Osteocyte (in vitro differentiated cells): ENCODE measurements at places on chromosomes 4 and X. TPM values are rescaled to one million over a fixed set of nuclear protein-coding genes. Genes with fewer than 3 reads are reported as not detected.
A peak's percentile ranks its signal among the peaks of the same experiment; 100 is the strongest.

GRCh38 chr4:85823295-85823694, 348.3 kb downstream of the ARHGAP24 start:
- H3K27me3 ChIP-seq, result no peaks in the 10 kb centered on the region
- no peak overlapping the region for H3K4me3 ChIP-seq
- H3K4me1 ChIP-seq, result peaks cover 64% of the 10 kb centered on the region
- H3K36me3 ChIP-seq, result peaks cover 5% of the 10 kb centered on the region
- H3K27ac ChIP-seq, result peak overlapping the region; percentile 95
- DNase-seq, result no peak

- no peak overlapping the region for H3K4me3 ChIP-seq
- H3K27me3 ChIP-seq, result no peaks in the 10 kb centered on the region
- DNase-seq, result no peak
- H3K27ac ChIP-seq, result no peak overlapping the region
- H3K36me3 ChIP-seq, result no peaks in the 10 kb centered on the region
Observed at GRCh38 chr4:158299459-158300007, 89.2 kb downstream of the TMEM144 start.

Gene GLUD2
- total RNA-seq, result 0.31 and 0.40 TPM in 2 replicates

Gene TLL1
- 39.2 and 39.7 TPM in 2 replicates for total RNA-seq
